ENCODE measurements at places on chromosomes 16 and 17. TPM values are rescaled to one million over a fixed set of nuclear protein-coding genes. Genes with fewer than 3 reads are reported as not detected.

The CCDC78 gene
- total RNA-seq, result 3.7 TPM

The CNGB1 gene
- total RNA-seq, result not detected

The CD300LB gene
- total RNA-seq, result 0.34 TPM

The TP53TG3D gene
- 0.12 TPM for total RNA-seq

The SLC9A5 gene
- total RNA-seq, result 1.4 TPM

Data from T-helper 17 cell (primary cell).